CD4-positive, alpha-beta T cell treated with Interleukin-10 for 1 hour (primary cell): ENCODE measurements at places on chromosomes 1 and 21.

DNA sequence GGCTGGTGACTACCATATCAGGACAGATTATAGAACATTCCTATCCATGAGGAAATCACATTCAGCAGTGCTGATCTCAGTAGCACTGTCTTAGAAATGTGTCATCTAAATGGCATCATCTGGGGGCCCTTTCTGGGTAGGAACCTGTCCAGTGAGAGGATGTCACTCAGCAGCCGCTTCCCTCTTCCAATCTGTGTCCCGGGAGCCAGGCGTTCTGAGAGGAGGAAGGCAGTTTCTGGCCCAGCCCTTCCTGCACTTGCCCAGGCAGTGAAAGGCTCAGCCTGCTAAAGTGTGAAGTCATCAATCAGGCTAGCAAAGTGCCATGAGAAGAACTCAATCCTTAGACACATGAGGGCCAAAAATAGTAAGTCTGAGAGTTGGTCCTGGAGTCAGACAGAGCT, 25.6 kb downstream of the RAB4A start:
- DNase-seq: no peak

DNA sequence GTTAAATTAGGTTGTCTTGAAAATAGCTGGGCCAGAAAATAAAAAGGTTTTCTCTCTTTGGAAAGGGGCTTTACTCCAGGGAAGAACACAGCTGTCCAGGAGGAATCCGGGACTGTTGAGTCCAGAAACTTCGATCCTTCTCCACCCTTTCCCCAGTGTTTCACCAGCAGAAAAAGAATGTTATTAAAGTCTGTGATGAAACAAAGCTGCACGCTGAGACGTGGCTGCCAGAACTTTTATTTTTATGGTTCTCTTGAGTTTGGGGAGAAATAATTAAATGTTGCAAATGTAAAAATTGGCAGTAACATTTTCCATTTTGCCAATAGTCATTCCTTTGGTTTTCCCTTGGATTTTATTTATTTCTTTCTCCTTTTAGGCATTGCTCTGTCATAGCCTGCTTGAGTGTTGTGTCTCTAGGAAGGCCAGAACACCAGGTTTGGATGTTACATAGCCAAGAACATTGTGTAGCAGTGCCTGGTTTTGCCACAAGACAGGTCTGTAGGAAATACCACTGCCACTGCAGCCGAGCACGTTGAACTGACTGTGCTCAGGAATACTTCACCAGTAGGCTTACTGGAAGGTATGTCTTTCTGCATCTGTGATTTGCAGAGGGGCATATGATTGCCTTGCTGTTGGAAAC, 87.4 kb downstream of the ROR1 start:
- no peak for DNase-seq

- DNase-seq: no peak
Observed at GRCh38 chr1:118388301-118388959, 203.4 kb upstream of the SPAG17 start.

GRCh38 chr1:215004121-215004827, 78.3 kb upstream of the KCNK2 start:
- DNase-seq: no peak

DNA sequence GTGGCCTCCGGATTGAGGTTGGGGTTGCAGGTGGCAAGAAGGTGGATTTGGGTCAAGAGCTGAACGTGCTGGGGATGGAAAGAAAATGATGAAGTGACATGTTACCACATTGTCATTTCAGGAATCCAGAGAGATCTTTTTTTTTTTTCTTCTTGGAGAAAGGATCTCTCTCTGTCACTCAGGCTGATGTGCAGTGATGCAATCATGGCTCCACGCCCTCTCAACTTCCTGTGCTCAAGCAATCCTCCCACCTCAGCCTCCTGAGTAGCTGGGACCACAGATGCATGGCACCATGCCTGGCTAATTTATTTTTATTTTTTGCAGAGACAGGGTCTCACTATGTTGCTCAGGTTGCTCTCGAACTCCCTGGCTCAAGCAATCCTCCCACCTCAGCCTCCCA, 80.6 kb downstream of the GON4L start:
- DNase-seq: no peak

DNA sequence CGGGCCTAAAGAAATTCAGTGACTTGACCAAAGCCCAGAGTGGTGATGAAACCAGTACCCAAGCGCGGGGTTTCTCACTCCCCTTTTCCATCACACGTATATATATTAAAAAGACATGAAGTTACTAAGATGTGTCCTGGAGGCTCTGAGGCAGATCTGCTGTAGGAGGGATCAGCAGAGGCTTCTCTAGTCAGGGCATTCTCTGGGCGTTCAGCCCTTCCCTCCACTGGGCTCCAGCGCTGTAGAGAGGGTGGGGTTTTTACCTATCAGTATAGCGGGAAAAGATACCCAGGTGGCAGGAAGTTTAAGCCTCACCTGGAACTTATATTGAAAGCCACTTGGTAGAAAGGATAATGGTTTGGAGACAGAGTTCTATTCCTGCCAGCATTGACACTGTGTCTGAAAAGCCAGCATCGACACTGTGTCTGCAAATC, 862 bp upstream of the PLEKHO1 start:
- DNase-seq: no peak

- DNase-seq: no peak
Observed at GRCh38 chr21:31351438-31351837, 7.4 kb upstream of the TIAM1 start.

GRCh38 chr1:87155170-87155569, 173.5 kb upstream of the LMO4 start:
- DNase-seq: no peak

- DNase-seq: no peak
Observed at GRCh38 chr1:197801111-197801482, 25.8 kb upstream of the DENND1B start.

- DNase-seq: no peak
Observed at GRCh38 chr1:153384958-153385580, 5.8 kb downstream of the S100A8 start.

DNA sequence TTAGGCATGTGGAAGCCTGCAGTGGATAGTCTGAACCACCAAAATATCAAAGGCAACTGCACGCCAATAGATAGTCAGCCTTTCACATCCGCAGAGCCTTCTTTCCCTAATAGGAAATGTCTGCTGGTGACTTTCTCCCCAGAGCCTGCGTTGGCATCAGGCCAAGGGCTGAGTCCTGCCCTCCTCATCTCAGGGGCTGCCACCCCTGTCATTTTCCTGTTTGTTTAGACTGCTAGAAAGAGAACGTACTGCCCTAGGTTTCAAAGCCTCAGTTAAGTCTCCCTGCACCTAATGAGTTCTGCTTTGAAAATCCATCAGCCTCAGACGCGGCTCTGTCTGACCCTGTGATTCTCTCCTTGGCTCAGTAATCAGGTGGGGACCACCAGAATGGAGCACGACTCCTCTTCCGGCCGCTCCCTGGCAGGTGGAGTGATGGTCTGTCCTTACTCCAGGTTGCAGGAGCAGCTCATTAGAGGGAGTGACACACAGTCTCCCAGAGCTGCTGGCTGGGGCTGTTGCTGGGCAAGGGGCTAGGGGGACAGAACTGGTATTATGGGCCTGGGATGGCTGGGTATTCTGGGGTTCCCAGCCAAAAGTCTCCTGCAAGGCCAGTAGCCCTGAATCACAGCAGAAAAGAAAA, 27.3 kb downstream of the STUM start:
- no peak for DNase-seq

- DNase-seq: no peak
Observed at GRCh38 chr21:41387042-41387819, 25.4 kb downstream of the MX2 start.

DNA sequence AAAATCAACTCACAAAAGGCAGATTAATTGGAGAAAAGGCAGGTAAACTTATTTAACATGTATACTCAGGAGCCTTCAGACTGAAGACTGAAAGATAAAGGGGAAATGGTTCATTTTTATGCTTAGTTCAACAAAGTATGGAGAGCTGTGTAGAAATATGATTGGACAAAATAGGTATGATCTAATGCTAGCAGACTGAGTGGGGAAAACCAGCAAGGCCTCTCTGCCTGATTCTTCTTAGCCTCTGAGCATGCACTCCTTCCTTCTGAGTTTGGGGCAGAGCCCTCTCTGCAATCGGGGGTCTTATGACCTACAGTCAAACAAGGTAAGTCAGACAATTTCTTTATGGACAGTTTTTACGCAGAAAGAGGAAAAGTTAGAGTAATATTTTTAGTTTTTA, 38.8 kb upstream of the SUCO start:
- DNase-seq: no peak

- DNase-seq: no peak
Observed at GRCh38 chr1:27021354-27022031, 8.8 kb upstream of the TENT5B start.

DNA sequence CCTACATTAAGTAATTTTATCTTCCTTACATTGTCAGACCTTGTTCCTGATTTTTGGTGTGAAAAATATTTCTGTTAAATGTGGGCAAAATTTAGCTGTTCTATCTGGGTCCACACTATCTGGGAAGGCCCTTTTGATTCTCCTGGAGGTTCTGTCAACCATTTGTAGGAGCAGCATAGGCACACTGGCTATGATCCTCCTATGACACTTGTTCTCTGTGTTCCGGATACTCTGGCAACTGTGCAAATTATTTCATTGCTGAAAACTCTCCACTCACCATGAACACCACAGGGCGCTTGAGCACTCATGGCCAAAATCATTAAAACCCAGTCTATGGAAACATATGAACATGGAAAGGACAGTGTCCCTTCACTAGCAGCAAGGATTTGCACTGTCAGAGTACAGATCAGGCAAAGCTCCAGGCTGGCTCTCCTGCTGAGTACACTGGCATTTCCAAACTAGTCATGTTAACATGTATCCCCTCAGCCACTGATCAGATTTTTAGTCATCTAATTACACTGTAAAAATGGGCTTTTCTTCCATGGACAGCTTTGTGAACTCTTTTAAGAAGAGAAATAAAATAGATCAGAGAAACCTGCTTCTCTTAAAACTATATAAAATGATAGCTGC, 43.9 kb upstream of the SGIP1 start:
- no peak for DNase-seq

- no peak for DNase-seq
Observed at GRCh38 chr1:7610936-7611335, 160.2 kb upstream of the VAMP3 start.

- no peak for DNase-seq
Observed at GRCh38 chr21:15967661-15968060, 237.9 kb downstream of the USP25 start.

- no peak for DNase-seq
Observed at GRCh38 chr1:168220470-168220871, 5.3 kb upstream of the SFT2D2 start.

- DNase-seq: peak; percentile 3
Observed at GRCh38 chr21:31457675-31458074, 113.6 kb upstream of the TIAM1 start.

DNA sequence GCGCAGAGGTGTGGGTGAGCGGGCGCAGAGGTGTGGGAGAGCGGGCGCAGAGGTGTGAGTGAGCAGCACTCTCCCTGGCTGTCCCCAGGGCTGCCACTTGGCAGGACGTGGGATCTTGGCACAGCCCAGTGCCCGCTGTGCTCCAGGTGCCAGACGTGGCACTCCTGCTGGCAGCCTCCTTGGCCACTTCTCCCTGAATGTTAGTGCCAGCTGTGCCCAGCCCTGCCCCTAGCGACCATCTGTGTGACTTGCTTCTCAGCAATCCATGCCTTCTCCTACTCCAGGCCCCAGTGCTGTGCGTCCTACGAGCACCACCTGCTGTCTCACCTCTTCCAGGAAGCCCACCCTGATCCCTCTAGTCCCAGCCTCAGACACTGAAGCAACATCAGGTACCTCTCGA, 30.5 kb downstream of the KRTAP10-1 start:
- DNase-seq: no peak

GRCh38 chr21:15841856-15842564, 112.2 kb downstream of the USP25 start:
- DNase-seq: no peak

- no peak for DNase-seq
Observed at GRCh38 chr1:67650061-67650460, 34.9 kb upstream of the GADD45A start.

DNA sequence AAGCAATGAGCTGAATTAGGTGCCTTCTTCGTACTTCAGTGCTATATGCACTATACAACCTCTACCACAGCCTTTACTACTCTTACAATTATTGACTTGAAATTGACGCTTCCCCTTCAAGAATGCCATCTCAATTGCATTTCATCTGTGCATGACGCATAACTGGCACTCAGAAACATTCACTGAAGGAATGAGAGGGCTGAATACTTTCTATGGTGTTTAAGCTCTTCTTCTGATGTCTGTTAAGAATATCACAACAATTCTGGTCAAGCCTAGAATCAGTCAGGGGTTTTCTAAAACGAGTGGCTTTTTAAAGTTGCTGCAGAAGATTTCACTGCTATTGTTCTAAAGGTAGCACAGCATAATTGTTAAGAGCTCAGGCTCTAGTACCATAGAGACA, 11.5 kb downstream of the DENND1B start:
- DNase-seq: no peak

DNA sequence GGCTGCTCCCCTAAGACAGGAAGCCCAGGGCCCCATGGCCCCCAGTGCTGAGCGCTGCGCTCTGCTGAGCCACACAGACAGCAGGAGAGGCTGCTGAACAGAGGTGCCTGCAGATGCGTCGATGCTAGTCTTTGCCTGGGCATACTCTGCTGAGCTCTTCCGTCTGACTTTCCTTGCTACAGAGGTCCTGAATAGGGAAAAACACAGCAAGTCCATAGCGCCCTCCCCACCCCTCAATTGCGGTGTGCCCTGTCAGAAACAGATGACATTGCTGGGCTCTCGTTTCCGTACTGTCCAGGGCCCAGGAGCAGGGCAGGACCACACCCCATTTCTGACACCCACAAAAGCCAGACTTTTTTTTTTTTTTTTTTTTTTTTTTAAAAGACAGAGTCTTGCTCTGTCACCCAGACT, 252.5 kb downstream of the SDCCAG8 start:
- peak; percentile 44 for DNase-seq

DNA sequence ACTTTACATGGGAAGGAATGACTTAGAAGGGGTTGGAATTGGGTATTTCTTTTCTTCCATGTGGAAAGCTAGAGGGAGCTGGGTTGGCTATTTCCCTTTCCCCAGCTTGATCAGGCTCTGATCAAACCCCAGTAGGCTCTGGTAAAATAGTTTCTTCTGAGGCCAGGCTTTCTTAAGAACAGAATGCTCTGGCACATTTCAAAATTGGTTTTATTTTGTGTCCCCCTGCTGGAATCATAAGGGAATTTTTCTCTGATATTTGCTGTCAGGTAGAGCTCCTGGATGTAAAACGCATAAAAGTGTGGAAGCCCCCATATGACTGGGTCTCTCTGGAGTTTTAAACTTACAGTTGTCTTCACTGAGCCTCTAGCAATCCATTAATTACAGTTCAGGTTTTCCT, 17.1 kb upstream of the APOBEC4 start:
- no peak for DNase-seq

- DNase-seq: no peak
Observed at GRCh38 chr1:155128755-155129473, 1.2 kb downstream of the EFNA1 start.

DNA sequence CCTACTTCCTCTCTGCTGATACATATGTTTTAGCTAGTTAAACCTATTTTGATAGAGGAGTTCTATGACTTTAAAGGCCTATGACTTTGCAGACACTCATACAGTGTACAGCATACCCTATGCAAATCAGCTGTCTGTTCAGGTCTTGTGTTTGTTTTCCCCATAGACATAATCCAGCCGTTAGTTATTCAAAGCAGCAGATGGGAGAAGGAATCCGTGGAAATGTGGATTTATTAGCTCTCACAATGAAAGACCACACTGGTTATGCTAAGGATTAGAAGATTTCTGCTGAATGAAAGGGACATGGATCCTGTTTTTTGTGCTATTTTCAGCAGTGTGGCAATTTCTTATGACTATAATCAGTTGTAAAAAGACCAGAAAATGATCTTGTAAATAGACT, 59.8 kb downstream of the MAST2 start:
- no peak for DNase-seq
